Left cardiac atrium (tissue), 4 donors: ENCODE measurements at places on chromosomes 13 and 19. TPM values are rescaled to one million over a fixed set of nuclear protein-coding genes. Genes with fewer than 3 reads are reported as not detected.

DNA sequence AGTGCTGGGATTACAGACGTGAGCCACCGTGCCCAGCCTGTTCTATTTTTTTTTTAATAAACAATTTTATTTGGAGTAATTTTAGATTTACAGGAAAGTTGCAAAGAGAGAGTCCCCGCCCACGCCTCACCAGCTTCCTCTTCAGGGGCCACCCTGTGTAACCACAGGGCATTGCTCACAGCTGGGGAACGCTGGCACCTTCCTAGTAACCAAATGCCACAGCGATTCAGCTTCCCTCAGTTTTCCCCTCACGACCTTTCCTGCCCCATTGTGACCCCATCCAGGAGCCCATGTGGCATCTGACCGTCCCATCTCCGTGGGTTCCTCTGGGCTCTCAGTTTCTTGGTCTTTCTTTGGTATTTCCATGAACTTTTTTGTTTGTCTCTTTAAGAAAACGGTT lies 83.9 kb downstream of the GNG7 start:
- DNase-seq = peak; percentile 71

DNA sequence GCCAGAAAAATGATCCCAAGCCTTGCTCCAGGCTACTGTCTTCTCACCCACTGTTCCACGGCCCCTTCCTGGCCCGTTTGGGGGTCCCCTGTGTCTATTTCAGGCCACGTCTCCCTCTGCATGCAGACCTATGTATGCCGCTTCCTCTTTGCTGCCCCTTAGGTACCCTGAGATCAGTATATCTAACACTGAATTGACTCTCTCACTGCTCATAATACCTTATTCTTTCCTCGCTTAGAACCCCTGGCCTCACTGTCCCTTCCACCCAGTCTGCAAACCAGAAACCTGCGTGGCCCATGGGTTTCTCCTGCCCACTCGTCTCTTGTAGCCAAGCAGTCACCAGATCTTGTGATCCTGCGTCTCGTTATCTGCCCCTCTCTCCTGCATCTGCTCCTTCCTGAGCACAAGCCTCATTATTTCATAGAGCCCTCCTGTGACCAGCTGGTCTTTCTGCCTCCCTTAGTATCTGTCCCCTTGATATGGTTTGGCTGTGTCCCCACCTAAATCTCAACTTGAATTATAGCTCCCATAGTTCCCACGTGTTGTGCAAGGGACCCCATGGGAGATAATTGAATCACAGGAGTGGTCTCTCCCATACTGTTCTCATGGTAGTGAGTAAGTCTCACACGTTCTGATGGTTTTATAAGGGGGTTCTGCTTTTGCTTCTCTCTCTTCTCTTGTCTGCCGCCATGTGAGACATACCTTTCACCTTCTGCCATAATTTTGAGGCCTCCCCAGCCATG lies 109.0 kb upstream of the RNF113B start:
- DNase-seq = no peak

DNA sequence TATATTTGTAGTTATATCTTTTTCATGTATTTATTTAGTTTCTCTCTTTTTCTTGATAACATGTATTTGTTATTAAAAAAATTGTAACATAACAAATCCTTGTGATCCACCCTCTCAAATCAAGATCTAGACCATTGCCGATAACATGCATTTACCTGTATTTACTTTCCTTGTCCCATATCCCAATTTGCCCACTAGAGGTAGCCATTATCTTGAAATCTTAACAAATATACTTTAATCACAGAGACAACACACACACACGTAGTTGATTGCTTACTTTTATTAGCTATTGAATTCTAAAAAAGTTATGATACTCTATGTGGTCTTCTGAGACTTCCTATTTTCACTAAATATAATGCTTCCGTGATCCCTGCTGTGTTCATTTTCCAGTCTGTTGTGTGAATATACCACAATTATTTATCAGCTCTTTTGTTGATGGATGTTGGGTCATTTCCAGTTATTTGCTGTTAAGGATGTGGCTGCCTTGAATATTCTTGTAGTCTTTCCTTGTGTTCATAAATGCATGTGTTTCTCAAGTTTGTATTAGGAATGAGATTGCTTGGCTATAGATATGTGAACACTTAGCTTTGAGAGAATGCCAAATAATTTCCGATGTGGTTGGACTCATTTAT lies 31.3 kb upstream of the ZMYM2 start:
- DNase-seq = no peak

ZNF714 gene
- total RNA-seq = 2.9 TPM

CGB8 gene
- total RNA-seq = not detected

DNA sequence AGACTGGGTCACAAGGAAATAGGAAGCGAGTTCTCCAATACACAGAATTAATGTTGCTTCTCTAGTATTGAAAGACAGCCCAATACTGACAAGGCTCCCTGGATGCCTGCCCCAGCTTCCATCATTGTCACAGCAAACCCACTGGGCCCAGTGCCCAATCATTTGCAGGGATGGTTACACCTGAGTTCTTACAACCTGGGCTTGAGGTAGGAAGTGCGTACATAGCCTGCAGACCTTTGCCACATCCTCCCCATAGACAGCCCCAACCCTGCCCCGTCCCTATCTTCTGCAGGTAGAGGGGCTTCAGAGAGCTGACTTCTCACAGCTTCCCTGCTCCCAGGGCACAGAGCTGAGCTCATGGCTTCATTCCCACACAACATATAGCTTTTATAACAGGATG lies 108.1 kb upstream of the UBL3 start:
- no peak for DNase-seq

DNA sequence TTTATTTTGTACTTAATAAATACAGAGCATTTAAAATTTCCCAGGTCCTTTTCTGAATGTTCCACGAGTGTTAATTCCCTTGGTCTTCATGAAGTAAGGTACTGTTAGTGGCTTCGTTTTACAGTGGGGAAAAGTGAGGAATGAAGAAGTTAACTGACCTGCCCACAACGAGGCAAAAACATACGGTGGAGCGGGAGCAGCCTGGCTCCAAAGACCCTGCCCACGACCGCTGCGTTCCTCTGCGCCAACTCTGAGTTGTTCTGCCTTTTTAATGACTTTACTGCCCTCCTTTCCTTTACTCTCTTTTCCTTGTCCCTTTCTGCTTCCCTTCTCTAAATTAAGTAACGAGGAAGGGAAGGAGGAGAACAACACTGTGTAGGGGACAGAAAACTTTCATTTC lies 392.9 kb downstream of the PCDH9 start:
- DNase-seq = no peak

DNA sequence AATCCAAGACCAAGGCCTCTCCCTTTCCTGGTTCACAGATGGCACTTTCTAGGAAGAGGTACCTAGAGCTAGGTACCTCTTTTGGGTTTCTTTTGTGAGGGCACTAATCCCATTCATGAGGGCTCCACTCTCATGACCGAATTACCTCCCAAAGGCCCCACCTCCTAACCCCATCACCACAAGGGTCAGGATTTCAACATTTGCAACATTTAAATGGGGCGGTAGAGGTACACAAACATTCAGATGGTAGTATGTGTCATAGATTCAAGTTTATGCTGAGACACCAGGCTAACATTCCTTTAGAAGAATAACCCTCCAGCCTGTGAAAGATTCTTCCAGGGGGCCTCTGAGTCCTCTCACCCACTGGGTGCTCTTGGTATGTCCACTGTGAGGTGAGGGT lies 116.3 kb downstream of the FOXO1 start:
- no peak for DNase-seq

DNA sequence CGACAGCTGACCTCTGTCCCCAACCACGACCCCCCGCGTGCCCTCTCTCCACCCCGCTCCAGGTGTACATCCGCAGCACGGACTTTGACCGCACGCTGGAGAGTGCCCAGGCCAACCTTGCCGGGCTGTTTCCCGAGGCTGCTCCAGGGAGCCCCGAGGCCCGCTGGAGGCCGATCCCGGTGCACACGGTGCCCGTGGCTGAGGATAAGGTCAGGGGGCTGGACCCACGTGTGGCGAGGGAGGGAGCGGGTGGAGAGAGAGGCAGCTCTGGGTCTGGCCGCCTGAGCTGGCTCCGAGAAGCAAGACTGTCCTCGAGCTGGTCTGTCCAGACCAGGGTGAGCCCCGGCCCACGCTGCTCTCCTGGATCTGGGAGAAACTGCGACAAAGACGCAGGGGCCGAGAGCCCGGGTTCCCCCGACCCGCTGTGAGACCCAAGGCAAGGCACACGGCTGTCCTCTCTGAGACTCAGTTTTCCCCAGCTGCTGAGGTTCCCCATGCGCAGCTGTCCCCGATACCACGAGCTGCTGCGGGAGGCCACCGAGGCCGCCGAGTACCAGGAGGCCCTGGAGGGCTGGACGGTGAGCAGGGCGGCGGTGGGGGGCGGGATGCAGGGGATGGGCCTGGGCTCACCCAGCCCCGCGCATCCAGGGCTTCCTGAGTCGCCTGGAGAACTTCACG lies 1.5 kb downstream of the ACP4 start:
- no peak for DNase-seq

NLRP9 gene
- not detected for total RNA-seq
